ENCODE measurements at places on chromosomes 1 and 21. TPM values are rescaled to one million over a fixed set of nuclear protein-coding genes. Genes with fewer than 3 reads are reported as not detected.

DNA sequence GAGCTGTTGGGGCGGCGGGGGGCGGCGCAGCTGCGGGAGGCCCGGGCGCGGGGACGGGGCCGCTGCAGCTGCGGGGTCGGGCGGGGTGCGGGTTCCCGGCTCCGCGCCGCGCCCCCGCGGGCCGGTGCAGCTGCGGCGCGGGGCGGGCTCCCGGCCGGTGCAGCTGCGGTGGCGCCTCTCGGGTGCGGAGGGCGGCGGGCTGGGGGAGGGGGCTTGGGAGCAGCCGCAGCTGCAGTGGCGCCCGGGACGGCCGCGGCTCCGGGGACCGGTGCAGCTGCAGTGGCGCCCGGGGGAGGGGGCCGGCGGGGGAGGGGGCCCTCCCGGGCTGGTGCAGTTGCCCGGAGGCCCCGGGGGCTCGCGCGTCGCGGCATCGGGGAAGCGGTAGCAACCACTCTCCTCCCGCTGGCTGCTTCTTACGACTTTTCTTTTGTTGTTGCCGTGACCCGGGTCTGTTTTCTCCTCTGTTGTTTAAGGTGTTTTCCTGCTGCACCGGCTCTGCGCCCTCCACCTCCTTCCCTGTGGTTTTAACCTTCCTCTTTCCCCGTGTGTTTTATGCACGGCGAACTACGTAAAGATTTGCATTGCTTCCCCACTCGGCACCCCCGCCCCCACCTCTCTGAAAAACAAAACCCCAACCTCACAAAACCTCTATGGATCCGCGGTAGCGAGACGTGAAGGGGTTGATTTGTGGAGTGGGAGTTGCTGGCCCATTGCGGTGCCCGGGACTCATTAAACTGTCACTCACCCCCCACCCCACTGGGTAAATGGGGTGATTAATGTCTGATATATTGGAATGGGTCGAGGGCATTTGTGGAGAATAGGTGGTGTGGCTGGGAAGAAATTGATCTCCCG is 1.7 kb upstream of the ZBTB18 start:
- peaks cover 8% of the 10 kb centered on the region for H3K36me3 ChIP-seq
- H3K27me3 ChIP-seq = no peaks in the 10 kb centered on the region

The KCNQ4 gene
- 4.5 TPM for total RNA-seq

The ASAP3 gene
- 29.2 TPM for total RNA-seq

DNA sequence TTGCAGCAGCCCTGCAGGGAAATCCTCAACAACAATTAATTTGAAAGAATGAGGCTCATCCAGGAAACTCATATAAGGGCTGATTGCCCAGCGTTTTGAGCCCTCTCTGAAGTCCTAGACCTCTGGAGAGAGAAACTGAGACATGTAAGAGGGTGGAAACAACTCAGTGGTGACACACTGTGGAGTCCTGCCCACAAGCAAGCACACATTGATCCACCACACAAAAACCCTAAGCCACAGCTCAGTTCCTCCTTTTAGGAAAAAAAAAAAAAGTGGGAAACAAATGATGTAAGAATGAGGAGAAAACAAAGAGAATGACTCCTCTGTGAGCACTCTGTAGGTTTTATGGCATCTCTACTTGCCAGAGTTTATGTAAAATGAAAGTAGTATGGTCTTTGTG is 22.9 kb upstream of the PLA2G5 start:
- no peaks in the 10 kb centered on the region for H3K27me3 ChIP-seq
- no peak overlapping the region for H3K4me3 ChIP-seq
- no peaks in the 10 kb centered on the region for H3K36me3 ChIP-seq
- H3K4me1 ChIP-seq = no peaks in the 10 kb centered on the region

- no peak overlapping the region for H3K4me3 ChIP-seq
- DNase-seq = no peak
- H3K27me3 ChIP-seq = no peaks in the 10 kb centered on the region
- H3K36me3 ChIP-seq = peaks cover 7% of the 10 kb centered on the region
- no peaks in the 10 kb centered on the region for H3K4me1 ChIP-seq
- H3K27ac ChIP-seq = no peak overlapping the region
Observed at GRCh38 chr1:24400065-24400464, 13.5 kb downstream of the STPG1 start.

The TAS1R3 gene
- 0.37 TPM for total RNA-seq
